Hair follicle dermal papilla cell (primary cell): ENCODE measurements at places on chromosomes 5 and 9. TPM values are rescaled to one million over a fixed set of nuclear protein-coding genes. Genes with fewer than 3 reads are reported as not detected.

CA9 gene
- total RNA-seq: 0.16 TPM in 1 of 2 replicates, not detected in the other

PGM5 gene
- total RNA-seq: 0.85 and 4.9 TPM in 2 replicates

SLC25A2 gene
- total RNA-seq: 1.3 and 1.9 TPM in 2 replicates

ACTBL2 gene
- not detected in 2 replicates for total RNA-seq

MOB3B gene
- 0.12 and 0.32 TPM in 2 replicates for total RNA-seq

ZSWIM6 gene
- total RNA-seq: 10.6 and 12.5 TPM in 2 replicates

SMIM33 gene
- total RNA-seq: not detected in 2 replicates

SPINK1 gene
- not detected in 2 replicates for total RNA-seq

PCDHGA10 gene
- 16.7 and 19.1 TPM in 2 replicates for total RNA-seq

COL15A1 gene
- 6.6 and 29.7 TPM in 2 replicates for total RNA-seq

SPINK4 gene
- total RNA-seq: not detected in 2 replicates

AGXT2 gene
- total RNA-seq: not detected in 2 replicates

IFNK gene
- not detected in 2 replicates for total RNA-seq

AIF1L gene
- total RNA-seq: 0.16 and 0.85 TPM in 2 replicates

CRB2 gene
- total RNA-seq: under 0.01 and 0.16 TPM in 2 replicates

NDOR1 gene
- 5.1 and 6.8 TPM in 2 replicates for total RNA-seq

NEURL1B gene
- total RNA-seq: 0.65 and 0.97 TPM in 2 replicates

GRM6 gene
- total RNA-seq: under 0.01 TPM in 1 of 2 replicates, not detected in the other

TICAM2 gene
- total RNA-seq: 11.0 and 11.5 TPM in 2 replicates

KCNMB1 gene
- under 0.01 and 0.12 TPM in 2 replicates for total RNA-seq
